ENCODE measurements at places on chromosomes 3 and 15. TPM values are rescaled to one million over a fixed set of nuclear protein-coding genes. Genes with fewer than 3 reads are reported as not detected.

- no peak for DNase-seq
These were observed 72.3 kb downstream of the XXYLT1 start for GRCh38 chr3:195198426-195199346.

- peak; percentile 34 for DNase-seq
These were observed 515.1 kb downstream of the GABRG3 start for GRCh38 chr15:27486051-27486450.

DNA sequence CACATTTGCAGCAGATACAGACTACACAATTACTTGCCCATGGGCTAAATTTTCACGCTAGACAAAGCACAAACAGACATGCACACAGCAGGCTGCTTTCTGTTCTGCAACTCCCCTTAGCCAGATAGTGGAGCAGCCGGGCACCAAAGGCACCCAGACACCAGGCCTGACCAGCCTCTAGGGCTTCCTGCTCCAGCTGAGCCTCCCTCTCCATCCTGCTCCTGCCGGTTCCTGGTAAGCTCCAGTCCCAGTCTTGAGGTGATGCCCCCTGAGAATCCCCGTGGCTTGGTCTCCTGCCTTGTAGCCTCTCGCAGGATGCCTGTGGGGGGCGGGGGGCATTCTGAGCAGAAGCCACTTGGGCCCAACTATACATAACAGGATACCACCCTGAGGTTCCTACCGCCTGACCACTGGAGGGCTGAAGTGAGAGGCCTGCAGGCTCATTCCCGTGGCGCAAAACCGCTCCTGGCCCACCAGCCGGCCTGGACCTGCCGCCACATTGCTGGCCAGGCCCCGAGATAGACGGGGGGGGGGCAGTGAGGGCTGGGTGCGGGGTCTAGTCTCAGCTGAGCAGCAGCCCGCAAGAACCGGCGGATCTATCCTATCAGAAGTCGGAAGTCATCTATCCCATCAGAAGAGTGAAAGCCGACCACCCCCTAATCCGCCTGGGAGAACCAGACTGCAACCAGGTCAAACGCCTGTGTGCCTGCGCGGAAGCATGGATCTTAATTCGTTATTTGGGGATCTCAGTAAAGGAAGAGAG, 3.9 kb downstream of the FOXL2 start:
- DNase-seq = no peak

DNA sequence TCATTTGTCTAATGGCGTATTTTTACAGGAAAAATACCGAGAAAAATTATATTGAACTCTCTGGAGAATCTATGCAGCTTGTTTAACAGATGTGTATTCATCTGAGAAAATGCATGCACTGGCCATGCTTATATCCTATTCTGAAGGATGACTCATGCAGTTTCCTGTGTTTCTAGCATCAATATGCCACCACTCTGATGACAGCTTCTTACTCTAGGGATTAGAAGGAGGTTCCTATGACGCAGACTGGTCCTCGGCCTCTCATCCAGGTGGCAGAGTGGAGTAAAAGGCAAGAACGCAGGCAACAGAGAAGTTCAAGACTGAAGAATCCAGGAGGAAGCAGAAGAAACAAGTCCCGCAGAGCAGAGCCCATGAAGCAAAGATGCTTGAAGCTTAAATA, 910.0 kb upstream of the ROBO1 start:
- DNase-seq = no peak

DNA sequence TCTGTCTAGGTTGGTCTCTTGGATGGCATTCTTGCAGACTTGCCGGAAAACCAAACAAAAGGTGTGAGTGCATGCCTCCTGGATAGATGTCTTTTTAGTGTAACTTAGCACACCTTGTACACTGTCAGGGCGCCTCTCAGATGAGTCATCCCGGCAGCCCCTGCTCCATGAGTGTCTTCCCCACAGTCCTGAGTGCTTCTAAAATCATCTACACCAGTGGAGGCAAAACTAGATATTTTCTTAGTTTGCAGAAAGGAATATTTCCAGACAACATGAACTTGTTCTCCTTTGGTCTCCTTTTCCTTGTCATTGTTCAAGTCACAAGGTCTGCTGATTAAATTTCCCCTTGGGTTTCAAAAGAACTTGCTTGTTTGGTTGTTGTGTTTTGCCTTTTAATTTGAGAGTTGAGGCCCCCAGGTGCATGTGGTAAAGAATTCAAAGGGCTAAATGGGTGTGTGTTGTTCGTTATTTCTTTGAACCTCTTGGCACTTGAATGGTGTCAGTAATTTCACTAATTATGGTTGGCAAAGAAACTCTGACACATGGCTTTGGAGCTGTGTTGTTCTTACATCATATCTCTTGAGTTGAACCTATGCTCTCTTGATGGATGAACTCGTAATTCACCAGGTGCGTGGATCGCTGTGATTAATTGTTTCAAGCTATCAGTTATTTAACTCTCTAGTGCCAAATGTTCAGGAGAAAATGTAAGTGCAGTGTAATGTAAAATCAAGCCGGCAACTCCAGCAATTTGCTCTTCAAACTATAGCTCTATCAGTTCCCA, 98.2 kb downstream of the IGF1R start:
- DNase-seq = no peak

DNA sequence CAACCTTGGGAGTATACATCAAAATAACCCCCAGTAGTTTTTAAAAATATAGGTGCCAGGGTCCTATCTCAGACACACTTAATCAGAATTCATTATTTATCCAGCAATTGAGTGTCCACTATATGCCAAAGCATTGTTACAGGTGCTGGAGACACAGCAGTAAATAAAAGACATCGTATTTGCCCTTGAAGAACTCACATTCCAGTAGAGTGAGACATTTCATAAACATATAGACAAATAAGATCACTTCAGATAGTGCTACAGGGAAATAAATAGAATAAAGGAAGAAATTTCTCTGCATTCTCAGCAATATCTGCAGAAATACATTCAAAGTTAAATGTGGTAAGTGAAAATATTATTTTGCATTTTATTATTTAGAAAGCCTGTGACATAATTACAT, 34.1 kb upstream of the ANKRD28 start:
- no peak for DNase-seq

DNA sequence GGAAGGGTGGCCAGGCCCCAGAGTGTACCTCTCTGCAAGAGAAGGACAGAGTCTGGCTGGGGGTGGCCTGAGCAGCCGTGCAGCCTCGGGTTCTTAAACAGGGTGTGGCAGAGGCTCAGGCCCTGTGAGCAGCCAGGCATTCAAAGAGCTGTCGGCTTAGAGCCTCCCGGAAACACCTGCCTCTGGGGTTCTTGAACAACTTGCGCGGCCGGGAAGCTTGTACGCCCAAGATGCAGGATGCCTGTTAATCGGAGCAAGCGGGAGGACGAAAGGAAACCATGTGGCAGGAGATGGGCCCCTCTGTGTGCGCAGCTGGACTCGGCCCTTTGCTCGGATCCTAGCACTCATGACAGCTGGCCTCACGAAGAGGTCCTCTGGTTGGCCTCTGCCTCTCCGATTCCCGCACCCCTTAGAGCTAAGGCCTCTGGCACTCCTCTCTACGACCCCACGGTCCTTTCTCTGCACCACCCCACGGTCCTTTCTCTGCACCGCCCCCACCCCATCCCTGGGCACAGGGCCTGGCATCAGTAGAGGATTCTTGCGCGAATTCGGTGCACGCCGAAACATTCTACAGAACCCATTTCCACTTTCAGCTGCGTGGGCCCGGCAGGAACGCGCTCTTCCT, 23.9 kb upstream of the TXNRD3 start:
- DNase-seq = no peak

GRCh38 chr3:71487418-71487817, 96.1 kb downstream of the FOXP1 start:
- DNase-seq = no peak

DNA sequence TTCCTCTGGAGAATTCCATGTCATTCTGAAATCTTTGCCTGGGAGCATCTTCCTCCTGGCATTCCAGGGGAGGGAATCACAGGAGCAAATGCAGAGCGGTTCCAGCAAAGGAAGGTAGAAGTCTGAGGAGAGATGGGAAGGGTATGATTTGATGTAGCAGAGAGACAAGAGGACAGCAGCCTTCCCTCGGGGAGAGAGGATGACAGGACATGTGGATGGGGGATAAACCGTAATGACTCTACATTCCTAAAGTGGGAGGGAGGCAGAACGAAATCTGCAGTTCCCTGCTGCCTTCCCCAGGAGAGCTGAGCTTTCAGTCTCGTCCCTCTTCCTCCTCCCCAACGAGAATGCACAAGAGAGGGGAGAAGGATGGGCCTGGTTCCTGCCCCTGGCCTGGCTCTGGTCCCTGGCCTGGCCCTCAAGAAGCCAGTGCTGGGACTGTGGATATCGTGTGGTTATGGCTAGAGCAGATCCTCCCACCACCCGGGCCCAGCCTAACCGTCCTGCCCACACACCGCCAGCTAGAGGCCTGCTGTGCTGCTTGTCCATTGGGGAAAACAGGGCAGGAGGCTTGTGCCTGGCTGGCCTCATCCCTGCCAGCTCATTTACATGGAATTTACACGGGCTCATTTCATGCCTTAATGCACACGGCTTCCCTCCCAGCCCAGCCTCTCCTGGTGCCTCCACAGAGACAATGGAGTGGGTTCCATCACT, 26.6 kb downstream of the SEMA7A start:
- DNase-seq = peak; percentile 97

The C3orf38 gene
- 29.9 TPM for total RNA-seq

The ISLR gene
- total RNA-seq = 2.5 TPM

- DNase-seq = no peak
These were observed 117.4 kb downstream of the EFHB start for GRCh38 chr3:19816631-19817030.

- no peak for DNase-seq
These were observed 162.1 kb upstream of the BHLHE40 start for GRCh38 chr3:4817128-4817527.

DNA sequence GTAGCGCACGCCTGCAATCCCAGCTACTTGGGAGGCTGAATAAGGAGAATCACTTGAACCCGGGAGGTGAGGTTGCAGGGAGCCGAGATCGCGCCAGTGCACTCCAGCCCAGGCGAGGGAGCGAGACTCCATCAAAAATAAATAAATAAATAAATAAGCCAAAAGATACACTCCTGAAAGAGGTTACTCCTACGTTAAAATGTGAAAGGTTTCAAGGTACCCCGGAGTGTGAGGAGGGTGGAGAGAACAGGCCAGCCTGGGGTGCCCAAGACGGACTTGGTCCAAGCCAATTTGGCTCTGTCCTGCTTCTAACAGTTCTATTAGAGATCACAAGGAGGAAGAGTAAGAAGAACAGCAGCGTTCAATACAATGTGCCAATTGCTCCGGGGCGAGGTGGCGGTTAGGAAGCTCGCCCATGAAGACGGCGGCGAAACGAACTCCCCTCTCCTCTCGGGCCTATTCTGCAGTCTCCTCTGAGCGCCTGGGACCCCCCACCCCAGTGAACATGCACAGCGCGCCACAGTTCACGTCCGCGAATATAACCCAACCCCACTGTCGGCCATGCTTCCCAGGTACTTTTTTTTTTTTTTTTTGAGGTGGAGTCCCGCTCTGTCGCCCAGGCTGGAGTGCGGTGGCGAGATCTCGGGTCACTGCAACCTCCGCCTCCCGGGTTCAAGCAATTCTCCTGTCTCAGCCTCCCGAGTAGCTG, 942 bp downstream of the ELP6 start:
- peak; percentile 47 for DNase-seq

DNA sequence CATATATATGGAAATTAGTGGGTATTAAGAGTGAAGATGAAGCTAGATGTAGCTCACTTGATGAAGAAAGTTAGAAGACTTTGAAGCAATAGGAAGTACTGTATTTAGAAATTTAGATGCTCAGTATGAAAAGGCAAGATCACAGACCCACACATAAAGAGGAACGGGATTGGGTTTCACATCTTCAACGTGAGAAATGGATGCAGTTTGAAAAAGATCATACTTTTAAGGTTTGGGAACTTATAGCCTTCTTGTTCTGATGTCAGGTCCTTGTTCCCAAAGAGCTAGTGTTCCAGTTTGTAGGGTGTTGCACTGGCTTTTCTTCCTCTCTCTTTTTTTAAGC, 16.7 kb downstream of the AP3S2 start:
- DNase-seq = no peak

The GOLGA8S gene
- total RNA-seq = 0.48 TPM

DNA sequence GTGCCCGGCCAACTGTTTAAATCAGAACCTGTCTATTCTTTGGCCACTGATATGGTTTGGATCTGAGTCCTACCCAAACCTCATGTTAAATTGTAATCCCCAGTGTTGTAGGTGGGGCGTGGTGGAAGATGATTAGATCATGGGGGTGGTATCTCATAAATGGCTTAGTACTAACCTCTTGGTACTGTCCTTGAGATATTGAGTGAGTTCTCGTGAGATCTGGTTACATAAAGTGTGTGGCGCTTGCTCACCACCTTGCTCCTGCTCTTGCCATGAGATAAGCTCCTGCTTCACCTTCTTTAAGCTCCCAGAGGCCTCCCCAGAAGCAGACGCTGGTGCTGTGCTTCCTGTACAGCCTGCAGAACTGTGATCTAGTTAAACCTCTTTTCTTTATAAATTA, 42.4 kb downstream of the REC114 start:
- DNase-seq = no peak

- peak; percentile 7 for DNase-seq
These were observed 31.3 kb upstream of the FAH start for GRCh38 chr15:80121546-80121945.

- DNase-seq = no peak
These were observed 18.2 kb downstream of the LOXL1 start for GRCh38 chr15:73944161-73945129.

DNA sequence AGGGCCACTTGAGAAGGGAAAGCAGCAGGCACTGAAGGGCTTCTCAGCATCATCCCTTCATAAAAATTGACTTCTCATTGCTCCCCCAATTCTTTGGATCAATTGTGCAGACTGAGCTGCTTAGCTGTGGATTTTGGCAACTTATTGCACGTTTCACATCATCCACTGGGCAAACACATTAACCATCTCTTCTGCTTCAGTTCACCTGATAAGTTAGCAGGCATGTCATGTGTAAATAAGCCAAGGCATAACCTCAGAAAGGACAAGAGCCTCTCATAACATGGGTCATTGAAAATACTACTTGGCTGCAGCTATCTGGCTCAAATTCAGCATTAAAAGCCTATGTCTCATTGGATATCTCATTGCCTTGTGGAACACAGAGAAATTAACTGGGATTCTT, 366.5 kb downstream of the LRRC3B start:
- no peak for DNase-seq

Measured in RPMI7951 (cell line).